Neural progenitor cell (in vitro differentiated cells): ENCODE measurements at places on chromosomes 4 and X.

- DNase-seq = no peak
Measured at GRCh38 chrX:45295259-45295986, 94.7 kb upstream of the DIPK2B start.

- DNase-seq = no peak
Measured at GRCh38 chrX:130482871-130483270, 81.1 kb downstream of the RBMX2 start.

DNA sequence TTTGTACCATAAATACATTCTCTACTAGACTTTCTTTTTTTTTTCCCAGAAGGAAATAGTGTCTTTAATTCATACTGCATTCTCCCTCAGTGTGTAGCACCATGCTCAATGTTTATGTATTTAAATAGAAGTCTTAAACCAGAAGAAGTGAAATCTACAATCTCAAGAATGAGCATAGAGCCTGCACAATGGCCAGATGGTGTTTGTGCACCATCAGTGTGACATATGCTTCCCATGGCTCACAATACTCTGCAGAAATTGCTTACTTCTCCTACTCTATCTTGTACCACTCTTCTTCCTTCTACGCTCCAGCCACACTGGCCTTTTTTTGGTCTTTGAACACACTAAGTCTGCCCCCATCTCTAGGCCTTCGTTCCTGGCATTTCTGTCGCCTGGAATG is 2.6 kb upstream of the DOCK11 start:
- DNase-seq = no peak

GRCh38 chr4:172601195-172601594 is 567.4 kb upstream of the GALNT7 start:
- DNase-seq = peak; percentile 74

- peak; percentile 58 for DNase-seq
Measured at GRCh38 chr4:181301735-181302710, 941.2 kb upstream of the TENM3 start.

DNA sequence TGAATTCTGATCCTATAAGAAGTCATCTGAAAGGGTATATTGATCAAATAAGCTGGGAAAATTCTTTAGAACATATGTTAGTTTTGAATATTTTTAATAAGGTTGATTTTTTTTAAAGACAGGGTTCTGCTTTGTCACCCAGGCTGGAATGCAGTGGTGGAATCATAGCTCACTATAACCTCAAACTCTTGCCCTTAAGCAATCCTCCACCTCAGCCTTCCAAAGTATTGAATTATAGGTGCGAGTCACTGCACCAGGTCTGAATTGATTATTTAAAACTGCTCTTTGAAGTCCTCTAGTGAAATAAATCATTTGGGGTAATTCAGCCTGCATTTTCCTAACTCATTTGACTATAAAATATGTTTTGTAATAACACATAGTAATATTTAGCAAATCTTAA is 812.3 kb downstream of the PDHA2 start:
- no peak for DNase-seq

DNA sequence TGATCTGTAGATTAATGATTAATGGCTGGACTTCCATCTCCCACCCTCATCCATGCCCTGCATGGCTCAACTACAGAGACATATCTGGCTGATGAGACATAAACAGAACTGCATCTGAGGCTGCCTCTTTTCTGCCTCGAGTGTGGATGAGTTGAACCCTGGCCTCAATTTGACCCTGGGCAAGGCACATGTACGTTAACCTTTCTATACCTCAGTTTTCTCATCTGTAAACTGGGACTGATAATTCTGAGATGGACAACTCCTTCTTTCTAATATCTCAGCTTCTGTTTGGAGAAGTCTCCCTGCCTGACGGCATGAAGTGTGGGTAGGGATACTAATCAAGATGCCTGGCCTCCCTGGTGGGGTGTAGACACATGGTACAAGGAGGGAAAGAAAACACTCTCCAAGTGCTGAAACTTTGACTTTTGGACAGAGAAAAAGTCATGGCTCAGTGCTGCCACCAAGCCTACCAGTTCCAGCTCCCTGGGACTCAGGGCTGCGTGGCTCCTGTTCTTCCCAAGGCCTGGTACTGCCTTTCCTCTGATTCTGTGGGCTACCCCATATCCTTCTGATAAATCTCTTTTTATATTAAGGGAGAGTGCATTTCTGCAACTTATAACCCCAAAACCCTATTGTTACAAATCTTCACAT is 64.4 kb downstream of the HAUS3 start:
- DNase-seq = peak; percentile 13

DNA sequence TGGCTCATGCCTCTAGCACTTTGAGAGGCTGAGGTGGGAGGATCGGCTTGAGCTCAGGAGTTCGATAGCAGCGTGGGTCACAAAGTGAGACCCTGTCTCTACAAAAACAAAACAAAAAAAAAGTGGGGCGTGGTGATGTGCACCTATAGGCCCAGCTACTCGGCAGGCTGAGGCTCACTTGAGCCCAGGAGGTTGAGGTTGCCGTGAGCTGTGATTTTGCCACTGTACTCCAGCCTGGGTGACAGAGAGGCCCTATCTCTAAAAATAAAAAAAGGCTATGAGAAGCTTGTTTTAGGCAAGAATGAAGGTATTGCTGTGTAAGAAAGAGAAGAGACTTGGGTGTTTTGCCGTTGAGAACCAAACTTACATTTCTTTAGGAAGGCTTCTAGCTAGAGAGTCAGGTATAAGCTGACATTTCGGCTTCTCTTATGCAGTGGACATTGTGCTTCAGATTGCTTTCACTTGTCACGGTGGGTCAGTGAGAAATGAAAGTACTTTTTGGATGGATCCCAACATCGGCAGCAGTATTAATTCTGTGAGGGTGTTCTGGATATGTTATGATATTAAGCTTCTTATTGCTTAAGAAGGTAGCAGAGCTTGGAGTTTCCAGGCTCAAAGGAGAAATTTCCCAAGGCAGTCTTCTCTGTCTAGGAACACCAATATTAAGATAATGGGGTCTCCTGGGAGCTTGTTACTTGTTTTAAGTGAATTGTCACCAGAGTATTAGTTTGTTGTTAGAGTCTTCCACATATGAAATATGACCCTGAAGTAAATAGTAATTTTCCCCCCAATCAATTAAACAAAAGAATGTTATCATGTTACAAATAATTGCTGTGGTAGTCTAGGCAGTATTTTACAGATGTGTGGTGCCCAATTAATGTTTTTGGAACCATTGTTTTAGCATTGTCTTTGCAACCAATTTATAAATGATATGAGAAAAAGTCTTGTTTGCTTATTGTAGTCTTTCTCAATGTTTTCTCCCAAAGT is 17.6 kb downstream of the TMEM131L start:
- no peak for DNase-seq

DNA sequence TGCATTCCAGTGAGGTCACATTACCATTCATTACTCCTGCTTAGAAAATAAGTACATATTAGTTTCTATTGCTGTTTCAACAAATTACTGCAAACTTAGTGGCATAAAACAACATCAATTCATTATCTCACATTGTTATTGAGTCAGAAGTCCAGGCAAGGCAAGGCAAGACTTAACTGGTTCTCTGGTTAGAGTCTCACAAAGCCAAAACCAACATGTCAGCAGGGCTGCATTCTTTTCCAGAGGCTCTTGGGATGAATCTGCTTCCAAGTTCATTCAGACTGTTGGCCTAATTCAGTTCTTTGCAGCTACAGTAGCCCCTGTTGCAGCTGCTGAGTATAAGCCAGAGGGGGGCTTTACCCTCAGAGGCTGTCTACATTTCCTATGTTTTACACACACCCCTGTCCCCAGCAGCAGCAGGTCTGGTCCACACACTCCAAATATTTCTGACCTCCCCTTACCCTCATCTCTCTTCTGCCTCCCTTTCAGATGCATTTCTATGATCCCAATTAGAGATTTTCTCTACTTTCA is 892.1 kb upstream of the EPHA5 start:
- DNase-seq = no peak

GRCh38 chr4:76950052-76950955 is 752 bp downstream of the SEPTIN11 start:
- DNase-seq = peak; percentile 72

- DNase-seq = peak; percentile 11
Measured at GRCh38 chr4:177376024-177376423, 66.2 kb downstream of the AGA start.

- no peak for DNase-seq
Measured at GRCh38 chrX:67503004-67503403, 40.8 kb upstream of the AR start.

- DNase-seq = peak; percentile 73
Measured at GRCh38 chr4:128831531-128832242, 22.2 kb downstream of the JADE1 start.

GRCh38 chr4:1271686-1272085 is 18.0 kb upstream of the MAEA start:
- DNase-seq = no peak

- no peak for DNase-seq
Measured at GRCh38 chrX:15864023-15864422, 9.4 kb upstream of the AP1S2 start.

- DNase-seq = no peak
Measured at GRCh38 chr4:153126137-153126536, 78.1 kb upstream of the TRIM2 start.

DNA sequence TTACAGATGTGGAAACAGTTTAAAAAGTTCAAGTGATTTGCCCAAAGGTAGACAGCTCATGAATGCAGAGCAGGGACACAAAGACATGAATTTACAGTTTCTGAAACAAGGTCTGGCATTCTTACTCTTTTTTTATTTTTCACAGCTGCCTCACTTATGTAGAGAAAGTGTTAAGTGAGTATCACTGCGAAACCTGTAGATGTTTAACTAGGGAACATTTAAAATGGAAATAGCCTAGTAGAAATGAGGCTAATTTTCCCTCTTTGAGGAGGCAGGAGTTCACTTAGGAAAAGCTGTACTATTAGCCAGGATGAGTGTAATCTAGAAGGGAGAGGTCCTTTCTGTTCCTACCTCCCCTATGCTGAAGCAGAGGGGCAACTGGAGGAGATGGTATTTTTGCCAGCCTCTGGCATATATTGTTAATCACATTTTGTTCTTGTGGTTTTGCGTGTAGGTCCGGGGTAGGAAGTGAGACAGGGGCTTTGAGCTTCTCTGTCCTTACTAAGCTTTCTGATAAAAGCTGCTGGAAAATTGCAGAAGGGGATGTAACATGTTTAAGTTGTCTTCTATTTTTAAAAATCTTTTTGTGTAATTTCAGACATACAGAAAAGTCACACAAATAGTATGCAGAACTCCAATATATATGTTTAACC is 492.8 kb upstream of the NR3C2 start:
- no peak for DNase-seq

- DNase-seq = no peak
Measured at GRCh38 chrX:15157624-15158023, 112.3 kb downstream of the ASB9 start.

DNA sequence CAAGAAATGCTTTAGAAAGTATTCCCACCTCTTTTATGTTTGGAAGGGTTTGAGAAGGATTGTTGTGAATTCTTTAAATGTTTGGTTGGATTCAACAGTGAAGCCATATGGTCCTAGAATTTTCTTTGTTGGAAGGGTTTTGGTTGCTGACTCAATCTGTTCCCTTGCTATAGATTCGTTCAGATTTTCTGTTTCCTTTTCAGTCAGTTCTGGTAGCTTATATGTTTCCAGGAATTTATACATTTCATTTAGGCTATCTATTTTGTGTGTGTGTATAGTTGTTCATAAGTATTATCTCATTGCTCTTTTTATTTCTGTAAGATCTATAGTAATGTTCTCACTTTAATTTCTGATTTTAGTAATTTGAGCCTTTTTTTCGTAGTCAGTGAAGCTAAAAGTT is 114.4 kb downstream of the MSN start:
- DNase-seq = no peak

GRCh38 chrX:154013614-154014360 is 5.9 kb downstream of the IRAK1 start:
- peak; percentile 59 for DNase-seq

DNA sequence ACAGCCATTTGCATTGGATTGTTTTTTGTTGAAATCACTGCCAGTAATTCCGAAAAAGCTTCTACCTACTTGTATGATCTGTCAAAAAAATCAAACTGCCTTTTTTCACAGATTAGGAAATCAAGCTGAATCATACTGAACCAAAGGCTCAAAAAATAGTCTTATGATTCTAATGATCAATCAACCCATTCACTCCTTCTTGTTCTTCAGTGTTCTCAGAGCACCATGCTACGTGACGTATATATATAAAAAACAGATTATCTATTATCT is 187.1 kb downstream of the UNC5C start:
- DNase-seq = no peak

GRCh38 chr4:67736262-67736661 is 17.9 kb downstream of the GNRHR start:
- DNase-seq = no peak

DNA sequence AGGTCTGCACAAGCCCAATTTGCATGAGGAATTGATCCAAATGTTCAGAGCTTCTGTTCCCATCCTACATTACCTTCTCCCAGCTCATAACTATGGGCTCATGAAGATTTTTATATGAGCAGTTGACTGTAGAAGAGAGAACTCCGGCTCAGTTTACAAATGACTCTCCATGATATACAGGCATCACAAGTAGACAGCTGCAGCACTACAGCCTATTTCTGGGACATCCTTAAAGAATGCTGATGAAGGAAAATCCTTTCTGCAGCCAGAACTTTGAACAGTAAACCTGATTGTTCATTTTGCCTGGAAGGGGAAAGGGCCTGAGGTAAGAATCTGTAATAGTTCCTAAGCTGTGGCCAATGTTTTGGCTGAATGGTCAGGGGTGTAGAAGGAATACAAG is 174.1 kb upstream of the CXCL13 start:
- no peak for DNase-seq

DNA sequence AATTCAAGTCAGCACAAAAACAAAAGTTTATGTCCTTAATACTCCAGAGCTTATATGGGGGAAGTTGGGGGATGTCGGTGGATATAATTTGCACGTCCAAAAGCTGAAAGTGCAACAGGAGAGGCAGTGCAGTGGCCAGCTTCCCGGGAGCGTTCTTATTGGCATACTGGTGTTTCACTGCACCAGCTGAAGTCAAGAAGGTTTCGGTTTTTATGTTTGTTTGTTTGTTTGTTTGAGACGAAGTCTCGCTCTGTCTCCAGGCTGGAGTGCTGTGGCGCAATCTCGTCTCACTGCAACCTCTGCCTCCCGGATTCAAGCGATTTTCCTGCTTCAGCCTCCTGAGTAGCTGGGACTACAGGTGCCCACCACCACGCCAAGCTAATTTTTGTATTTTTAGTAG is 28.6 kb upstream of the TLR3 start:
- DNase-seq = no peak

DNA sequence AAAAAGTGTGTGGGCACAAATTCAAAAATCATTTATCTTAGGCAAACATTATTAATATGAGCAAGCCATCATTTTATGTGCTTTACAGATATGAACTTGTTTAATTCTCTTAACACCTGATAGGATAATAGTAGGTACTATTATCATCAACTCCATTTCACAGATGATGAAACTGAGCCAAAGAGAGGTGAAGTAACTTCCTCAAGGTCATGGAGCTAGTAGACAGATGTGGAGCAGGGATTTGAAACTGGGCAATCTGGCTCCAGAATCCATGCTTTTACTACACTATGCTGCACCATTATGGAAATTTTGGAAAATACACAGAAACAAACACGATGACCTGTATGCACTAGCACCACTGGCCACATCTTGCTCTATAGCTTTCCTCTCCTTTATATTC is 1.0 kb upstream of the PIN4 start:
- DNase-seq = no peak

- no peak for DNase-seq
Measured at GRCh38 chr4:170169699-170170098, 79.9 kb upstream of the AADAT start.

- DNase-seq = peak; percentile 96
Measured at GRCh38 chr4:56907489-56908205, at the start of gene REST. REST (plus strand) TSS chr4:56907900; CDS start chr4:56910639, 2,739 bp downstream.

GRCh38 chr4:3426465-3427133 is 15.2 kb upstream of the HGFAC start:
- no peak for DNase-seq
